Esophagus (tissue), 2 donors: ENCODE measurements at places on chromosomes 2 and 18. TPM values are rescaled to one million over a fixed set of nuclear protein-coding genes. Genes with fewer than 3 reads are reported as not detected.

The EPC2 gene
- 3.4 TPM for polyA plus RNA-seq

The CTDP1 gene
- 13.0 TPM for polyA plus RNA-seq

The VIL1 gene
- 0.02 TPM for polyA plus RNA-seq

The RESP18 gene
- polyA plus RNA-seq, result not detected

The NEUROD1 gene
- polyA plus RNA-seq, result not detected

The FAHD2B gene
- 3.8 TPM for polyA plus RNA-seq

The PREB gene
- polyA plus RNA-seq, result 29.7 TPM

The IMPA2 gene
- polyA plus RNA-seq, result 79.1 TPM

The TBR1 gene
- polyA plus RNA-seq, result not detected

The FZD7 gene
- polyA plus RNA-seq, result 2.7 TPM
